NCI-H1694 treated with DMSO at 0.1 percent for 48 hours (cell line): ENCODE measurements at places on chromosomes 11 and 22.

GRCh38 chr11:78708388-78708787 is 133.7 kb upstream of the NARS2 start:
- no peak for DNase-seq

- DNase-seq, result no peak
Observed at GRCh38 chr11:91872243-91872642, 352.4 kb upstream of the FAT3 start.

DNA sequence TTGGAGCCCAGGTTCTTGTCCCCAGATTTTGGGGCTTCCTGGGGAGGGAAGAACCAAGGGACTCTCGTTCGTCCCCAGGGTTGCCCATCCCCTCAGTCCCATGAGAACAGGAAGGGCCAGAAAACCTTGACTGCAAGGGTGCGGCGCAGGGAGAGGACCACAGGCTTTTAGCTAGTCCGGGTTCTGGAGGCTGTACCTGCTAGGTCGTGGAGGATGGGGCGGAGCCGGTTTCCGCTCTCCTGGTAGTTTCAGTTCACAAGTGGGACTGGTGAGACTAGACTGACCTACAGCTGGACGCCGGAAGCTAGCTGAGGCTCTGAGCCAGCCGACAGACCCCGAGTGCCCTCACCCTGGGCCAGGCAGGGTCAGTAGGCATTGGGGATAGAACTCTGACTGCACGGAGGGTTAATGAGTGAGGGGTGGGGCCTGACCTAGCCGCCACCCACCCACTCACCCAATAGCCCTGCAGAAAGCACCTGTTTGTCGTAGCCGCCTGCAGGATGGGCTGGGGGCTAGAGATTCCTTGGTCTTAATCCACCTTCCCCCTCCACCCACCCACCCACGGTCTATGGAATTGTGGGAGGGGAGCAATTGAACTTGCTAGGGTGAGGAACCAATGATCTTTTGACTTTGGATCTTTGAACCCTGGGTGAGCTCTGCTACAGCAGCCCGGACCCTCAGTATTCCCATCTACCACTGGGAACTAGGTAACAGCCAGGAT is 1.5 kb downstream of the MAFF start:
- DNase-seq, result no peak

GRCh38 chr11:134250675-134251074 is 2.5 kb downstream of the THYN1 start:
- no peak for DNase-seq

GRCh38 chr11:111871693-111872161 is 346 bp upstream of the ALG9 start:
- no peak for DNase-seq

DNA sequence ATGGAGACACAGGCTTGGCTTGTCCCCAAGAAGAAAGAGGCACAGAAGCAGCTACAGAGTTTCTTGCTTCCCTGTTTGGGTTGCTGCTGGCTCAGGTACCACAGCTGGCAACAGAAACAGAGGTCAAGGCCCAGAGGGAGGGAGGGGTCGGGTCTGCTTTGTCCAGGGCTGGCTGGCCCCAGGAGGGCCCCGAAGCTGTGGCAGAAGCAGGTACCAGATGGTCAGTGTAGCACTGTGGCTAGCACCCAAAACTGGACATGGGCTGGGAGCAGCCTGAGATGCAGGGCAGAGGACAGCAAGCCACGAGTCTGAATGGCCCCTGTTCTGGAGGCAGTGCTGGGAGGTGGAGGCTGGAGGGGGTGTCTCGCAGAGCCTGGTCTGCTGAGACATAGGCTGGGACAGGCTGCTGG is 52.3 kb upstream of the CCDC188 start:
- no peak for DNase-seq

GRCh38 chr11:34850334-34850733 is 65.8 kb downstream of the APIP start:
- DNase-seq, result no peak

DNA sequence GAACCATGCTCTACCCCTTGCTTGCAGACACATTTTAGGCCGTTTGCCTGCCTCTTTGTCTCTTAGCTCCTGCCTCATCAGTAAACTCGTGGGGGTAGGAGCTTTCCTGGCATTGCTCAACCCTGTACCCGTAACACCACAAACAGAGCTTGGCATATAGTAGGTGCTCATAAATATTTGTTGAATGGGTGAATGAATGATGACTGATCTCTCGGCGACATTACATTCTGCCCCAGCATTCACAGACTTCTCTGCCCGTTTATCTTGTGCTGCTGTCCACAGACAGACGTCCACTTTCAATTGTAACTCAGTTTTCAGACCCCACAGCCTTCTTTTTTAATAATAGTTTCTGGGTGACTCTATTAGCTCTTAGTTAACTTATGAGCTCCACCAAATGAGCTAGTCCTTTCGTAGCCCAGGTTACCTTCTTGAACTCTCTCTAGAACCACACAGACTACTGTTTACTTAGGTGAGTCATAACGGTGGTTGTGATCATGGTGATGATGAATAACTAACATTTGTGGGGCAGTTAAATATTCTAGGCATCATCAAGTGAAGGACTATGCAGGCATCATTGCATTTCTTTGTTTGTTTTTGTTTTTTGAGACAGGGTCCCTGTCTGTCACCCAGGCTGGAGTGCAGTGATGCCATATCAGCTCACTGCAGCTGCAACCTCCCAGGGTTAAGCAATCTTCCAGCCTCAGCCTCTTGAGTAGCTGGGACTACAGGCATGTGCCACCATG is 188.4 kb downstream of the ADAMTS15 start:
- no peak for DNase-seq

GRCh38 chr11:64892411-64892831 is 14.0 kb upstream of the EHD1 start:
- DNase-seq, result no peak
